Iris pigment epithelial cell (primary cell): ENCODE measurements at places on chromosomes 12 and 14.

DNA sequence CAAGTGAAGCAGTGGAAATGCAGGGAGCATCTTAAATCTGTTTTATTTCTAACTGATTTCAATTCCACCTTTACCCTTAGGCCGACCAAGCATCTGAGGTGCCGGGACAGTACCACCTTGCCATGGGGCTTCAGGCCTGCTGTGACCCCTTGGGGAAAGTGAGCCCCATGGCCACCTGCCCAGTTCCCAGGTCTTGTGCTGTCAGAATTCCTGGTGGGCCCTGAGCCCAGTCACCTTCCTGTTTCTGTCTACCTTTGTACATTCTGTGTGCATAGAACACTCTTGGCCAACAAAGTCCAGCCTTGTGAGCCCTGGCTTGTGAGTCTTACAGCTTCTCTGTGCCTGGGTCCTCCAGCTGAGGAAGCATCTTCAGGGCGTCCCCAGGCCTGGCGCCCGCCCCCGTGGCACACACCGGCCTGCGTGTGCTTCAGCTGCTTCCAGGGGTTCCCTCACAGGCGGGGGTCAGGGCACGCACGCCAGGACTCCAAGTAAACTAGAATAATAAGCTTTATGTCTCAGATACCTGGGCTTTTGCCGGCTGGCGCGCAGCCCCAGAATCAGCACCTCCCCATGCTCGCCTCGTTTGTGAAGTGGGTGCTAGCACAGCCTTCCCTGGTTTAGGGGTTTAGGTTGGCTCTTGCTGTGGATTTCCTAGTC is 10.3 kb downstream of the ZFYVE21 start:
- DNase-seq: no peak

- DNase-seq: peak; percentile 16
Measured at GRCh38 chr12:70448371-70448770, 82.3 kb downstream of the KCNMB4 start.

DNA sequence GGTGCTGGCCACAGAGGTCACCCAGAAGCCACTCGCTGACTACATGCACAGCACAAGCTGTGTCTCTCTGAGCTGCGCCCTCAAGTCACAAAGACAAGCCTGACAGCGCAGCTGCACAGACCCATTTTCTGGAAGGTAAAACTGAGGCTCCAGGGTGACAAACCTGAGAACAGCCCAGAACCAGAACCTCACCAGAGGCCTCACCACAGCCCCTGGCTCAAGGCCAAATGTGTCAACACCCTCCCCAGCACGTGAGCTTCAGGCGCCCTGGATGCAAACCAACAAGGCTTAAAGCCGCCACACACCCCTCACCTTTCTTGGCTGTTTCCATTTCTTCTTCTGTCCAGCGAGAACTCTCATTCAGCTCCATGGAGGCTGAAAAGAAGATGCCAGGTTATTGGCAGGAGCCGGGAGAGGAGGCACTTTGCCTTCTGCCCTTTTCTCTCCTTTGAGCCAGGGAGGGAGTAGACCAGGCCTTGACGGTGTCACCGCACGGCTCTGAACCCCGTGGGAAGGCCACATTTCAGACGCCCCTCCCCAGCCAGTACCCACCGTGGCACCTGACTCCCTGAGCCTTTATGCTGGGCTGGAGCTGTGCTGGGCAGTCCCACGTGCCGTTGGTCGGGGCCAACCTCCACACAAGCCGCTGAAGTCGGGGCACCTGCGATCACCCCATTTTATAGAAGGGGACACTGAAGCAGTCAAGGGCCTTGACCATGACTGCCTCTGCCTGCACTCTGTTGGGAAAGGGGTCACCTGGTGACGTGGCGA is 103.1 kb downstream of the RFLNA start:
- no peak for DNase-seq

- no peak for DNase-seq
Measured at GRCh38 chr12:102954134-102954533, 3.3 kb upstream of the ASCL1 start.

GRCh38 chr14:71754422-71755095 is 177.7 kb upstream of the RGS6 start:
- no peak for DNase-seq

DNA sequence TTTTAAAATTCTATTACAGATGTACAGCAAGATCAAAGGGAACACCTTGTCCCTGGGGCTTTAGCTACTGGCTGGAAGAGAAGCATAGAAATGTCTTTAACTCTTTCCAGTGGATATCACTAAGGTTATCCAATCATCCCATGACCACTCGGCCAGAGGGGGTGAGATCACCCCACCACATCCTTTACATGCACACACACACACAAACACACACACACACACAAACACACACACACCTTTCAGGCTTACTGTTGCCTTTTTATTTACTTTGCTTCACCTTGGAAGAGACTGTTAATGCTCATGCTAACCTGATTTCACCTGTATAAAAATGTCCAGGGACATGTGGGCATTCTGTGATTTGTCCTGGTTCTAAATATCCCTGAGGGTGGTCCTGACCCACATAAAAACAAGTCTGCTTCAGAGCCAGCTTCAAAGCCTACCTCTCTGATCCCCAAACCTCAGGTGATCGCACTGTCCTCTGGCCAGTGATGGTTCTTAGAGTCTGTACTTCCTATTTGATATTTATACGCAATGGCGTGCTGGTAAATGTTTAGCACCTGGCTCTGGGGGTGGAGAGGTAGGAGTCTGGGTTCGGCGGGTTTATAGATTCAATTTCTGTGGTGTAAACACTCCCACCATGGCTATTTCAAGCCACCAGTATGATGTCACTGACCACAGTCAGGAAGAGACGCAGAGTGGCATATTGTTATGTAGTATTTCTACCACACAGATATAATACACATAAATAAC is 166.1 kb upstream of the EEA1 start:
- DNase-seq: no peak

DNA sequence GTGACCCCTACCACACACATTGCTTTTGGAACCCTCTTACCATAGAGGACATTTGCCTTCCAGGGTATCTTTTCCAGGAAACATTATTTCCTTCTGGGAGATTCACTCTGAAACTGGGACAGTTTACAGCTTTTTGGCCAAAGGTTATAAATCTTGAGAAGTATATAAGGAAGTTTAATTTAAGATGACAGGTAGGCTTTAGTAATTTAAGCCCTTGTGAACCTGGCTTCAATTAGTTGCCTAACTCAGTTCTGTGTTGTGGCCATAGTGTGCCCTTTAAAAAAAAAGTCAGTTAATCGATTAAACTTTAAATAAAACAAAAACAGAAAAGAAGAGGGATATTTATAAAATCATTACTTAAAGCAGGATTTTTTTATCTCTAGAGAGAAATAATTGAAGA is 142.9 kb downstream of the NAV3 start:
- DNase-seq: no peak

- DNase-seq: peak; percentile 9
Measured at GRCh38 chr12:44873898-44874297, 2.2 kb downstream of the NELL2 start.

DNA sequence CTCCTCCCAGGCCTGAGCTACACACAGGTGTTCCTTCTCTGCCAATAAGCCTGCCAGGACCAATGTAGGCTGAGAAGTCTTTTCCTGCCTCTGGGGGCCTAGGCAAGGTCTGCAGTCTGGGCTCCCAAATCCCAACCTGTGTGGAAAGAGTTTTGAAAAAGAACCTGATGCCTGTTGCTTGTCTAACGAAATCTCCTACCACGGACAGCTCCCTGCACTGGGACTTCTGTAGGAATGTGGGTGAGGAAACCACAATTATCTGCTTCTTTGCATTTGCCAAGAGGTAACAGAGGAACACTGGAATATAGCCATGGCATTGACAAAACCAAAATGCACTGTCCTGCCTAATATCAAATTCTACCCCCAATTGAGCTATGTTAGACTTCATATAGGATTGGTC is 877.0 kb upstream of the TMEM132C start:
- DNase-seq: peak; percentile 60

DNA sequence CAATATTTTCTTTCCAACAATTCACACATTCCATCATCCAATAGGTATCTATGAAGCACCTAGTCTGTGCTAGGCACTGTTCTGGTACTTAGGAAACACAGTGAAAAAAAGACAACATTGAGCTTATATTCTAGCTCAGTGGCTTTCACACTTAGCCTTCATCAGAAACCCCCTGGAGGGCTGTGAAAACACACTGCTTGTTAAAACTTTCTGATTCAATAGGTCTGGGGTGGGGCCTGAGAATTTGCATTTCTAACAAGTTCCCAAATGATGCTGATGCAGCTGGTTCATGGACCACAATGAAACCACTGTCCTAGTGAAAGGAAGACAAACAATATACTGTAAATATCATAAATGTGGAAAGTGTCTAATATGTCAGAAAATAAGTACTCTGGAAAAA is 5.9 kb downstream of the VTI1B start:
- no peak for DNase-seq

- DNase-seq: peak; percentile 22
Measured at GRCh38 chr12:94677778-94678177, 27.4 kb upstream of the TMCC3 start.

DNA sequence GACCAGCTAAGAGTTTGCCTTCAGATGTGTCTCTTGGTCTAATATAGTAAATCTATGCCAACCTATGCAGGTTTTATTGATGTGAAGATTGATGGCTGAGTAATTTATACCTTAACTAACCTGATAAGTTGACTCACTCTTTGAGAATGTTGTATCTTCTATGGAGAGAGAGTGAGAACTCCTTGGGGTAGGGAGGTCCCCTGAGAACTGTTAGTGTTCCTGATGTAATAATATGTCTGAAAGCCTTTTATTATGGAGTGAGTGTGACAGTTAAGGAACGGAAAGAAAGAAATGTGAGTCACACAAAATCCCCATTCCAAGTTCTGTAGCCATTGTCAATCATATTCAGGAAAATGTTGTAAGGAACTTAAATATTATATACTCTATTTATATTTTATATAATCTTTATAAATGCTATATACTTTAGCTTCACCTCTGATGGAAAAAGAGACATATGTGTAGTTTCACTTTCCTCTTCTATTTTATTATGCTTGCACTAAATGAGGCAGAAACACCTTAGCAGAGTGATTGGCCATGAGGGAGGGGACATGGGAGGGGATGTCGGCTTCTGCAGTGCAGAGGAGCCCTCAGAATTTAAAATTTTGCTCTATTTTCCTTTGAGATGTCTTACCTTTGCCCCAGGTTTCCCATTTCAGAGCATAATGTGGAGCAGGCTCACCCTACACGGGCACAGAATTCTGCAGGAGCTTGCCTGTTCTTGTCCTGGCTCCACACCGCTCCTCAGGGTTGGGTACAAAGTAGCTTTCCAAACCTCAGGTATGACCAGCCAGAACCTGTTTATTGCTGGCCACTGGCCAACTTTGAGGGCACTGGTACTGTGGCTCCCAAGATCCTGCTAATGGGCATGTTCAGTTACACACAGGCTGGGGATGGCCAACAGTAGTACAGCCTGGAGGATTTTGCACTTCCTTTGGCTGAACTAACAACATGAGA is 57.7 kb downstream of the ARF6 start:
- no peak for DNase-seq

- peak; percentile 56 for DNase-seq
Measured at GRCh38 chr12:53596920-53597363, 29.2 kb downstream of the ATF7 start.

GRCh38 chr14:59377991-59378601 is 87.1 kb downstream of the GPR135 start:
- DNase-seq: no peak

DNA sequence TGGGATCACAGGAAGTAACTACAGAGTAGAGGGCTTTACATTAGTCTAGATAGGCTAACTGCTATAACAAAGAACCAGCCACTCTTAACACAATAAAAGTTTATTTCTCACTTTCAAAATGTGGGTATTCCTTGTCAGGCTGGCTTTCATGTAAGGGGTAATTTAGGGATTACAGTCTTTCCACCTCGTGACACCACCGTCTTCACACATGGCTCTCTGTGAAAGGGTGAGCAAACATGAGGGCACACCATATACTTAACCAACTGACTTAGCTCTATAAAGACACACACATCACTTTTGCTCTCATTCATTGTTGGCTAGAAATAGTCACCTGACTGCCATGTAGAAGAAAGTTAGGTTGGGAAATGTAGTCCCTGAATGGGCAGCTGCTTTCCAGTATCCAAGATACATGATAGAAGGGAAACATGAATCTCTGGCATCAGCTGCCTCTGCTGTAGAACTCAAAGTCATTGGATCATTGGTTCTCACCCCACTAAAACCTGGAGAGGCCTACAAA is 66.1 kb upstream of the CRY1 start:
- DNase-seq: no peak

DNA sequence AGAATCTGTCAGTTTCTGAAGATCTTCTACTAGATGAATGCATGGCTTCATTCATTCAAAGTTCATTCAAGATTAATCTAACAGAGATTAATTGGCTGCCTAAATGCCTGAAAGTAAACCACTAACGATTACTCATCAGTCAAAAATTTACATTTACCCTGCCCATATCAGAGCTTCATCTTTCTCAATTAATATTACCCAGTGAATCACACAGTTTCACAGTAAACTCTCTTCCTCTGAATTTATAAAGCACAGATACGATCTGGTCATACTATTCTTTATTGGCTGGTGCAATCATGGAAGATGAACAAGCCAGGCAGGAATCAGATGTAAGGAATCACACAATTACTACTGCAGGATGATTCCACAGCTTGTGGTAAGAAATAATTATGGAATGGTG is 377.7 kb downstream of the SLC16A7 start:
- peak; percentile 81 for DNase-seq

DNA sequence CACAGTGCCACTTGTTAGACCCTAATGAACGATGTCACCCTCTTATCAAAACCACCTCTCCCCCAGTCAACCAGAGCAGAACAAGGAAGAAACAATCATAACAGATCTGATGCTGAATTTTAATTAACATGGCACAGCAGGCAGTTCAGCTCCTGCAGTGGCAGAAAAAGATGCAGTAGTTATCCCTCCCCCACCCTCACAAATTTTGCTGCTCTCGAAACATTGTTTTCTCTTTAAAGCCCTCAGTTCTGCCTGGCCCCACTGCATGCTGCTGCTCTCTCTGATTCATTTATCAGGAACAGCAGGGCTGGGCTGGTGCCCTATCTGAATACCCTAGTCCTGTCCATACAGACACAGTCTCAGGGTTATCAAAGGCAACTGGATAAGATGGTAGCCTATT is 12.2 kb downstream of the CCDC175 start:
- DNase-seq: no peak

DNA sequence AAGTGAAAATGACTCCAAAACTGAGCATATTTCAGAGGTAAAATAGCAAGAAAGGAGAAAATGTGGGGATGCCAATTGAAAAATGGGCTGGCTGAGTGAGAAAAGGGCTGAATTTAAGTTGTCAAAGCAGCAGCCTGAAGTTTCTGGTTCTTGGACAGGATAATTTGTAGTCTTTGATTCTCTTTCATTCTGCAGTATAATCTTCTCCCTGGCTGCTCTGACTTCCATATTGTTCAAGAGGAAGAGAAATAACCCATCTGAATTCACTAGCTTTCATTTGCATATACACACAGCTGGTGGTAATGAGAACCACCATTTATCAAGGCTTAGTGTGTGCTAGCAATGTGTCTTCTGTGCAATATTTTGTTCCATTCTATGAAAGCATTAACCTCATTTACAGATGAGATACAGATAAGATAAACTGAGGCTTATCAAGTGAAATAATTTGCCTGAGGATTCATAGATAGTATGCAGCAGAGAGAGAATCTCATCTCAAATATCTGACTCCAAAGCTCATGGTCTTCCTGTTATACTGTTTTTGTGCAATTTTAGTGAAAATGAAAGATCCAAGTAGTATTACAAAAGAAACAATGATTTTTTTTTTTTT is 184.2 kb downstream of the TMTC2 start:
- DNase-seq: no peak
